ENCODE measurements at places on chromosomes 4 and X. TPM values are rescaled to one million over a fixed set of nuclear protein-coding genes. Genes with fewer than 3 reads are reported as not detected.

- no peaks in the 10 kb centered on the region for H3K27me3 ChIP-seq
- H3K4me1 ChIP-seq: peaks cover 34% of the 10 kb centered on the region
- H3K36me3 ChIP-seq: peaks cover 5% of the 10 kb centered on the region
- H3K4me3 ChIP-seq: no peak overlapping the region
- no peak overlapping the region for H3K27ac ChIP-seq
These were observed 75.9 kb downstream of the INTS12 start for GRCh38 chr4:105632599-105632998.

The UGT2B17 gene
- not detected for total RNA-seq

DNA sequence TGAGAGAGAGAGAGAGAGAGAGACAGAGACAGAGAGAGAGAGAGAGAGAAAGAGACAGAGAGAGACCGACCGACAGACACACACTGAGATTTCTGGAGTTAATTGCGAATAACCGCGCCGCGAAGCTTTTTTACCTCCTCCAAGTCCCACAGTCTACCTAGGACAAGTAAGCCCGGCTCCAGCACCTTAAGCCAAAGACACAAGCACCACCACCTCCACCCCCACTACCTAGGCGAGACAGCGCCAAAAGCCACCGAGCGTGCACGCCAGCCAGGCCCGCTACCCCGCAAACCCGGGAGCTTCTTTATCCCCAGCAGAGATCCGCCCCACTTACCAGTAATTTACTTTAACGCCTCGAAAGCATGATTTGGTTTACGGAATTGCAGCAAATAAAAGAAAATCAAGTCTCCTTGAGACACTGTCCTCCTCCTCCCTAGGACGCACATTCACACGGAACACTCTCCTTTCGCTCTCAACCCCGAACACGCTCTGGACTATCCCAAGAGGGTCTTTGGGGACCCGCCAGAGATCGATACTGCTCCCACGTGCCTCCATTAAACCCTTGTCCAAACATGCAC, 649.6 kb upstream of the DIPK2B start:
- H3K27ac ChIP-seq: peak overlapping the region; percentile 76
- DNase-seq: peak; percentile 31
- H3K27me3 ChIP-seq: no peaks in the 10 kb centered on the region

DNA sequence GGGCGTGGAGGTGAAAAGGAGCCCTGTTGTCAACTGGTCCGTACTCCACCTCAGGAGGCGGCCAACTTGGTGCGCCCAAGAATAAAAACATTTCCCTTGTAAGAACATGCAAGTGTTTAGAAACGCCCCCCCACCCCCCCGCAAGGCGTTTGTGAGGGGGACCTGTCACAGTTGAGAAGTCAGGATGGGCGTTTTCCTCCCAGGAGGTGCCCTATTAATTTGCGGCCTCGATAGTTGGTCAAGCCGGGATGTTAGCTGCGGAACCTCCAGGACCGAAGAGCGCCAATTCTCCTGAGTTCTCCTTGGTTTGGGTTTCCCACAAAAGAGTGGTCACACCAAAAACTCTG, 651 bp upstream of the SAP30 start:
- H3K36me3 ChIP-seq: peaks cover 32% of the 10 kb centered on the region
- H3K4me1 ChIP-seq: peaks cover 9% of the 10 kb centered on the region
- no peaks in the 10 kb centered on the region for H3K27me3 ChIP-seq

- no peaks in the 10 kb centered on the region for H3K4me1 ChIP-seq
- H3K27me3 ChIP-seq: no peaks in the 10 kb centered on the region
- DNase-seq: no peak
- no peak overlapping the region for H3K4me3 ChIP-seq
- H3K27ac ChIP-seq: no peak overlapping the region
These were observed 109.9 kb upstream of the SORBS2 start for GRCh38 chr4:185921583-185922555.

DNA sequence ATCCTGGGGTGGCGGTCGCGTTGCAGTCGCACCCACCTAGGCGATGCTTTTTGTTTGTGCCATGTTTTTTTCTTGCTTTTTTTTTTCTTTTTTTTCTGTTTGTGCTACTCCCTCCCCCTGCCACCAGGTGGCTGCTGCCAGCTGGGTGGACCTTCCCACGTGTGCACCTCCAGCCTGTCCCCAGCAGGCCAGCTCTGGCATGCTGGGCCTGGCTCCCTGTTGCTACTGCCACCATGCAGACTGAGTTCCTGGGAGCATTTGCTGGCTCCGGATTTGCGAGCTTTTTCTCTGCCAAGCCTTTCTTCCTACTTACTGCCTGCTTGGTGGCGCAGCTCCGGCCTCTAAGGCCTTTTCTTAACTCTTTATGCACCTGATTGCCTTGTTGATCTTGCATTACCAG, 161.2 kb upstream of the WDFY3 start:
- no peaks in the 10 kb centered on the region for H3K4me1 ChIP-seq
- peak; percentile 28 for DNase-seq
- no peaks in the 10 kb centered on the region for H3K27me3 ChIP-seq
- peak overlapping the region; percentile 45 for H3K27ac ChIP-seq
- no peaks in the 10 kb centered on the region for H3K36me3 ChIP-seq

DNA sequence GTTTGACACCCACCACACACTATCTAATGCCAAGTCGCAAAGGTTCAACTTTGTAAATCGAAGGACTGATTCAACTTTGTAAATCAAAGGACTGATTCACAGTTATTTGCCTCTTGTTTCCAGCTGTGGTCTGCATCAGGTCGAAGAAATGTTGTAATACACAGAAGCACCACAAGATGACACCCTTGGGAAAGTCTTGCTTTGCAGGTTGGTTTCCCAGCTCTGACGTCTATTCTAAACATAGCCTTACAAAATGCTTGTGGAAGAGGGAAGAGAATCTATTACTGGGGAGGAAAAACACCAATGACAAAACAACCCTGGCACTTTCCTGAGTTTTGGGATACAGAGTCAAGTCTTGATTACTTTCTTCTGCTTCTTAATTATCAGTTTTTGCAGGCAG, 35.3 kb downstream of the SUPT20HL1 start:
- no peak overlapping the region for H3K27ac ChIP-seq
- H3K36me3 ChIP-seq: no peaks in the 10 kb centered on the region
- H3K4me1 ChIP-seq: no peaks in the 10 kb centered on the region

GRCh38 chr4:47535567-47536147, 50.6 kb downstream of the ATP10D start:
- H3K27ac ChIP-seq: no peak overlapping the region
- DNase-seq: no peak
- no peak overlapping the region for H3K4me3 ChIP-seq
- peaks cover 11% of the 10 kb centered on the region for H3K4me1 ChIP-seq

DNA sequence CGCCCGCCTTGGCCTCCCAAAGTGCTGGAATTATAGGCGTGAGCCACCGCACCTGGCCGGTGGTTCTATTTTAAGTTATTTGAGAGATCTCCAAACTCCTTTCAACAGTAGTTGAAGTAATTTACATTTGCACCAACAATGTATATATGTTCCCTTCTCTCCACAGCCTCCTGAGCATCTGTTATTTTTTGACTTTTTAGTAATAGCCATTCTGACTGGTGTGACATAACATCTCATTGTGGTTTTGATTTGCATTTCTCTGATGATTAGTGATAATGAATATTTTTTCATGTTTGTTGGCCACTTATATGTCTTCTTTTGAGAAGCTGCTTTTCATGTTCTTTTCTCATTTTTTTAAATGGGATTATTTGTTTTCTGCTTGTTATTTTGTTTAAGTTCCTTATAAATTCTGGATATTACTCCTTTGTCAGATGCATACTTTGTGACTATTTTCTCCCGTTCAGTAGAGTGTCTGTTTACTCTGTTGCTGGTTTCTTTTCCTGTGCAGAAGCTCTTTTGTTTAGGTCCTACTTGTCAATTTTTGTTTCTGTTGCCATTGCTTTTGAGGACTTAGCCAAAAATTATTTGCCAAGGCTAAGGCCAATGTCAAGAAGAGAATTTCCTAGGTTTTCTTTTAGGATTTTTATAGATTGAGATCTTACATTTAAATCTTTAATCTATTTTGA, 213.2 kb downstream of the ARHGAP24 start:
- no peaks in the 10 kb centered on the region for H3K36me3 ChIP-seq
- no peak overlapping the region for H3K27ac ChIP-seq
- no peak for DNase-seq
- H3K27me3 ChIP-seq: no peaks in the 10 kb centered on the region
- H3K4me3 ChIP-seq: no peak overlapping the region
- H3K4me1 ChIP-seq: no peaks in the 10 kb centered on the region

The NSG1 gene
- not detected for total RNA-seq

The MAP7D2 gene
- total RNA-seq: 4.0 TPM

DNA sequence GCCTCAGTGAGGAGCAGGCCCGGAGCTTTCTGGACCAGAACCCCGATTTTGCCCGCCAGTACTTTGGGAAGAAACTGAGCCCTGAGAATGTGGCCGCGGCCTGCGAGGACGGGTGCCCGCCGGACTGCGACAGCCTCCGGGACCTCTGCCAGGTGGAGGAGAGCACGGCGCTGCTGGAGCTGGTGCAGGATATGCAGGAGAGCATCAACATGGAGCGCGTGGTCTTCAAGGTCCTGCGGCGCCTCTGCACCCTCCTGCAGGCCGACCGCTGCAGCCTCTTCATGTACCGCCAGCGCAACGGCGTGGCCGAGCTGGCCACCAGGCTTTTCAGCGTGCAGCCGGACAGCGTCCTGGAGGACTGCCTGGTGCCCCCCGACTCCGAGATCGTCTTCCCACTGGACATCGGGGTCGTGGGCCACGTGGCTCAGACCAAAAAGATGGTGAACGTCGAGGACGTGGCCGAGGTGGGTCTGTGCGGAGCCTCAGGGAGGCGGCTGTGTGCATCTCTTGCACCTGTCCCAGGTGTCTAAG, 323 bp downstream of the PDE6B start:
- H3K4me1 ChIP-seq: no peaks in the 10 kb centered on the region
- H3K27ac ChIP-seq: no peak overlapping the region
- no peak for DNase-seq
- H3K4me3 ChIP-seq: no peak overlapping the region
- H3K27me3 ChIP-seq: no peaks in the 10 kb centered on the region
- peaks cover 11% of the 10 kb centered on the region for H3K36me3 ChIP-seq

GRCh38 chr4:144531841-144532240, 114.1 kb upstream of the HHIP start:
- no peaks in the 10 kb centered on the region for H3K36me3 ChIP-seq
- no peaks in the 10 kb centered on the region for H3K27me3 ChIP-seq
- DNase-seq: no peak

DNA sequence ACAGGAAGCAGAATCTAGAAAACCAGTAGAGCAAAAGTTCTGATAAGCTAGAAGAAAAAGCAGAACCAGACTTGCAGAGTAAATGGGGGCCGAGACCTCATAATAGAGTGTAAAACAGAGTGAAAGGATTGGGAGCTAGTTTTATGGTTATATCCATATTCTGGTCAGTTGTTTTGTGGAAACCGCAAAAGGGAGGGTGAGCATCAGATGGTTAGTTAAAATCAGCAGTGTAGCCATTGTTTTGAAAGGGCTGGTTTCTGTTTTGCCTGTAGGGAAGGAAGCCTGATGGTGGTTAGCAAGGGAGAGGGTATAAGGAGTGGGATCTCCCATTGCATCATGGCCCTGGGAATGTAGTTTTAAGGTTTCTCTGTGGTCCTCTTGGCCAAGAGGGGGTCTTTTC, 17.2 kb upstream of the CCNI start:
- H3K36me3 ChIP-seq: no peaks in the 10 kb centered on the region
- H3K4me1 ChIP-seq: peaks cover 19% of the 10 kb centered on the region
- no peak for DNase-seq
- H3K27ac ChIP-seq: peak overlapping the region; percentile 72
- no peaks in the 10 kb centered on the region for H3K27me3 ChIP-seq
- peak overlapping the region; percentile 51 for H3K4me3 ChIP-seq

- no peaks in the 10 kb centered on the region for H3K36me3 ChIP-seq
- H3K27ac ChIP-seq: no peak overlapping the region
- no peak overlapping the region for H3K4me3 ChIP-seq
- no peaks in the 10 kb centered on the region for H3K4me1 ChIP-seq
These were observed 237.9 kb upstream of the EDA2R start for GRCh38 chrX:66876776-66877175.

DNA sequence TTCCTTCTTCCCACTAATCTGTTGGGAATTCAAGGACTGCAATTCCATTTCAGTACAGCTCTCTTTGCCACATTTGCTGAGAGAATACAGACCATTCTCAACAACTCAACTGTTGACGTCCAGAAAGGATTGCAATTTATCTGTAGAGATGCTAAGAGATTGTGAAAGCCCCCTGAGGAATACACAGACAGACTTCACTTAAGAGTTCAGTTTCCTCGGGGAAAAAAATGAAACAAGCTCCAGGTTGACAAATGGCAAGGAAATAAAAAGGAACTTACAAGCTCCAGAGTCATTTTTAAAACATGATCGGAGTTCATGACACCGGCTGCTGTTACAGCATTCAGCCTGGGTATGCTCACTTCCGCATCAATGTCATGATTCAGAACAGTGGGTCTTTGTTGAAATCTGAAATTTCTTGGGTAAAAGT, 13.8 kb downstream of the TLR10 start:
- no peak for DNase-seq
- H3K4me3 ChIP-seq: no peak overlapping the region
- no peaks in the 10 kb centered on the region for H3K27me3 ChIP-seq
- no peak overlapping the region for H3K27ac ChIP-seq

- no peaks in the 10 kb centered on the region for H3K36me3 ChIP-seq
- H3K27me3 ChIP-seq: no peaks in the 10 kb centered on the region
- H3K4me1 ChIP-seq: peaks cover 13% of the 10 kb centered on the region
These were observed 10.7 kb downstream of the TLR3 start for GRCh38 chr4:186079694-186080093.

DNA sequence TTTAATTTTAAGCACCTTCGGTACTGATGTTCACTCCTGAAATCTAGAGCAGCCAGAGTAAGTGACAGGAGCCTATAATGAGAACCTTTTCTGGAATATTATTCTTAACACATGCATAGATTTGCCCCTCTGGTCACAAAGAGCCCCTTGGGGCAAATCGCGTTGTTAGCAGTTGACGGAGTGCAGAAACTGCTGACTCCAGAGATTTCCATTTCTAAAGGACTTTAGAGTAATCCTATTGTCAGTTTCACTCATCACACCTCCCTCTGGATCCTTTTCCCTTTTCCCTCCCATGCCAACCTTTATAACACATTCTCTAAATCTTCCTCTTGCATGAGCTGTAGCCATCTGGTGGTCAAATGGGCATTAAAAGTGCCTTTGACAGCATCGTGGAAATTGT, 264.9 kb upstream of the PRPS2 start:
- peaks cover 17% of the 10 kb centered on the region for H3K27me3 ChIP-seq
- H3K4me1 ChIP-seq: no peaks in the 10 kb centered on the region
- no peak overlapping the region for H3K27ac ChIP-seq
- no peaks in the 10 kb centered on the region for H3K36me3 ChIP-seq
- H3K4me3 ChIP-seq: no peak overlapping the region
- no peak for DNase-seq

DNA sequence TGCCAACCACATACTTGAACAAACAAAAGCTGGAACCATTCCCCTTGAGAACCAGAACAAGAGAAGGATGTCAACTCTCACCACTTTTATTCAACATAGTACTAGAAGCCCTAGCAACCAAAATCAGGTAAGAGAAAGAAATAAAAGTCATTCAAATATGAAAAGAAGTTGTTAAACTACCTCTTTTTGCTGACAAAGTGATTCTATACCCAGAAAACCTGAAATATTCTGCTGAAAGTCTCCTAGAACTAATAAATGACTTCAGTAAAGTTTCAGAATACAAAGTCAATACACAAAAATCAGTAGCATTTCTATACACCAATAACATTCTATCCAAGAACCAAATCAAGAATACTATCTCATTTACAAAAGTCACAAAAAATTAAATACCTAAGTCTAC, 187.0 kb downstream of the UGT8 start:
- H3K4me3 ChIP-seq: no peak overlapping the region
- no peaks in the 10 kb centered on the region for H3K36me3 ChIP-seq
- no peak overlapping the region for H3K27ac ChIP-seq
- no peaks in the 10 kb centered on the region for H3K4me1 ChIP-seq
- no peaks in the 10 kb centered on the region for H3K27me3 ChIP-seq

GRCh38 chr4:173446416-173446815, 47.5 kb upstream of the SCRG1 start:
- H3K27me3 ChIP-seq: no peaks in the 10 kb centered on the region
- no peak overlapping the region for H3K4me3 ChIP-seq
- no peaks in the 10 kb centered on the region for H3K4me1 ChIP-seq
- H3K36me3 ChIP-seq: no peaks in the 10 kb centered on the region
